ENCODE measurements at places on chromosomes 13 and 19.

DNA sequence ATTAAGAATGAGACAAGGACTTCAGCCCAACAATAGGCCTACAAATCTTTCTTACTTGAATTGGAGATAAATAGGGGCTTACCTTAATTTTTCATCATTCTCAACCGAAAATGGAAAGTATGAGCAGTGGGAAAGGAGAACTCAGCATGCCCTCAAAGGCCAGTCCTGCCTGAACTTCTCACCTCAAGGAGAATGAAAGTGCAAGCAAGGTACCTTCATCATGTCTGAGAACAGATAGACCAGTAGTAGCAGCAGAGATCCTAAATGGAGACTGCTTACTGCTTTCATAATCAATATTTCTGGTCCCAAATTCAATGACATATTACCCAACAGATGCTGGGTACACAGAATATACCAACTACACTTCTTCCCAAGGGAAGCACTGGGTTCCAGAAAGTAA, 194.0 kb upstream of the SLITRK1 start:
- no peak for DNase-seq

GRCh38 chr19:46764817-46765291, 18.6 kb upstream of the STRN4 start:
- no peak for DNase-seq

DNA sequence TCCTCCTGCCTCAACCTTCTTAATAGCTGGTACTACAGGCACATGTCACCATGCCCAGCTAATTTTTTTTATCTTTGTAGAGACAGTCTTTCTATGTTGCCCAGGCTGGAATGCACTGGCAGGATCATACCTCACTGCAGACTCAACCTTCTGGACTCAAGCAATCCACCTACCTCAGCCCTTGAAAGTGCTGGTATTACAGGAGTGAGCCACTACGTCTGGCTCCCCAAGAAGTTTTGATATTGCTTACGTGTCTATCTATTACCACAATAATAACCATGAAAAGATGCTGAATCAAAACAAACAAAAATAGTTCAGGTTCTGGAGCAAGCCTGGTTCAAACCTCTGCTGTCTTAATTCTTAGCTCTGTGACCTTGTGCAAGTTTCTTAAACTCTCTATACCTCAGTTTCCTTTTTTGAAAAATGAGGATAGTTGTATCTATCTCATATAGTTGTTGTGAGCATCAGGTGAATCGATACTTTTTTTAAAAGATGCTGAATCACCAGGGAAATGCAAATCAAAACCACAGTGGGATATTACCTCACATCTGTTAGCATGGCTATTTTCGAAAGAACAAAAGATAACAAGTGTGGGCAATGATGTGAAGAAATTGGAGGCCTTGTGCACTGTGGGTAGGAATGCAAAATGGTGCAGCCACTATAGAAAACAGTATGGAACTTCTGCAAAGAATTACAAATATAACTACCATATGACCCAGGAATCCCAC, 19.0 kb upstream of the LEUTX start:
- DNase-seq, result no peak

DNA sequence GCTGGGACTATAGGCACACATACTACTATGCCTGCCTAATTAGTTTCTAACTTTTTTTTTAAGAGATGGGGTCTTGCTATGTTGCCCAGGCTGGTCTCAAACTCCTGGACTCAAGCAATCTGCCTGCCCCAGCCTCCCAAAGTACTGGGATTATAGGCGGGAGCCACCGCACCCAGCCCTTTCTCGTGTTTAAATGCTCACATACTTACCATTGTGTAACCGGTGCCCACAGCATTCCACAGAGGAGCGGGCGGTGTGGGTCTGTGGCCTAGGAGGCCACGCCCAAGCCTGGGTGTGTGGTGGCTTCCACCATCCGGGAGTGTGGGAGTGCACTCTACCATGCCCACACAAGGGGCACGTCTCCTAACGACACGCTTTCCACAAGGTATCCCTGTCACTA, 7.7 kb downstream of the LMNB2 start:
- DNase-seq, result no peak

DNA sequence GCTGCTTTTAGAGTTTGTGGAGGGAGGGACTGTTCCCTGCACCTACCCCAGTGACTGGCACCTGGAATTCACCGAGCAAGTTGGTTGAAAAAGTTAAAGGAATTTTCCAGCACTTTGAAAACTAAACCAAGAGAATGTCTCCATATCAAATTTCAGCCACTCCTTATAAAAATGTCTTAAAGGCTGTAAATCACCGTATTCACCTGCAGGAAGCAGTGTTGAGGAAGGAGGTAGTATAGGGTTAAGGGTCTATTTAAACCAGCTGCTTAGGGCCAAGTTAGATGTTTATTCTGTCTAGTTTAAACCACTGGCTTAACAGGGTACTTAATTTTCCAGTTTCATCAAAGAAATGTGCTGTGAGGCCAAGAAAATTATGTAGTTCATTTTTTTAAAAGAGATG, 3.8 kb upstream of the RAB20 start:
- no peak for DNase-seq

DNA sequence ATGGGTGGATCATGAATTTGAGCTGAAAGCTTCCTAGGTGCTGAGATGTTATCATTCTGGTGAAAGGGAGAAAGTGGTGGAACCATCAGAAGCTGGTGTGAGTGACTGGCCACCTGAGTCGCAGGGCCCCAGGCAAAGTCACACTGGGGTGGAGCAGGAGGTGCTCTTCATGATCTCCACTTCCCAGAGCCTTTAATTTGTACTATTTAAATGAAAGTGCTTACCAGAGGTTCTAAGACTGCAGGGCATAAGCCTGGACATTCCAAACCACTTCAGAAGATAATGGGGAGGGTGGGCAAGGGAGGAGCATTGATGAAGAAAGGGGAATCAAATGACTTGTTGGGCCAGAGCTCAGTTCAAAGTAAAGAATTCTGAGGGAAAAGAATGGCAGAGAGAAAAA, 156.1 kb downstream of the RGCC start:
- DNase-seq, result no peak

DNA sequence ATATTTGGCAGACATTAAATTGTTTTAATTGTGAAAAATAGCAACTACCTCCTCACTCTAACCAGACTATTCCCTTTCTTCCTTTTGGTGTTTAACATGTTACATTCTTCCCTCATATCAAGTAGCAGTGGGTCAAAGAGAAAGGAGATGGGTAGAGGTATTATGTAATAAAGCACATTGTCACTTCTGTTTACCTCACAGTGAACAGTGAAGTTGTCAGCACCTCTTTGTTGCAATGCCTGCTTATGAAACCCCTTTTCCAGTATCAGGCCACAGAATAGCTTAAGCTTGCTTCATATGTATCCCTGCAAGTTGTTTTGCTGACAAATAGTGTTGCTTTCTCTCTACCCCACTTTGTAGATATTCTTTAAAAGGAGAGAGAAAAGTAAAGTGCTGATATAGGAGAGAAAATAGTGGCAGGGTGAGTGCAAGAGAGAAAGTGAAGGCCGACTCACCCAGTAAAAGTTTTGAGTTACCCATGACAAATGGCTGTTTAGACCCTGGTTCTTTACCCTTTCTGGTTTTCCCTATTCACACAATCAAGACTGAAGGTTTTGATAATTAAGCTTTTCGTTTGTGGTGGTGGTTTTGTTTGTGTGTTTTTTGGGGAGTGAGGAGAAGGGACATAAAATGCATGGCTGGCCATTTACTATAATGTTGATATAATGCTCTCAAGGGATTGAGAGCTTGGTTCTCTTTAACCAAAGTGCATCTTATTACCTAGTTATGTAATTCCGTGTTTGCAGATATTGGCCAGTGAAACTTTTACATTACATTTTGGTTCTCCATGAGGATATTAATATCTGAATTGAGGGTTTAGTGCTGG, 3.7 kb downstream of the ITM2B start:
- no peak for DNase-seq

- DNase-seq, result no peak
Measured at GRCh38 chr19:34428549-34429285, 536 bp downstream of the UBA2 start.

DNA sequence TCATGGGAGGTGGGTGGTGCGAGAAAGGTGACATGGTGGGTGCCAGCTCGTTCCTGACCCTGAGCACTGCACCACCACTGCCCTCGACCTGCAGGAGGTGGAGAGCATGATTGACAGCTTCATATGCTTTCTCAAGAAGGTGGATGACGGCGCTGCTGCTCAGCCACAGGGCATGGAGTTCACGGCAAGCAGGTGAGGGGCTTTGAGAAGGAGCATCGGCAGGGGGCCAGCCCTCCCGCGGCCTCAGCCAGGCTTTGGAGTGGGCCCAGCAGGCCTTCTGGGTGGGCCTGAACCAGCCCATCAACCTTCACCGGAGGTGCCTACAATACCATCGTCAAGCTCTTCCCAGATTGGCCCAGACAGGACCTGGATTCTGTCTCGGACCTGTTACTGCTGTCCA, 18.9 kb upstream of the ZNF14 start:
- DNase-seq, result no peak

DNA sequence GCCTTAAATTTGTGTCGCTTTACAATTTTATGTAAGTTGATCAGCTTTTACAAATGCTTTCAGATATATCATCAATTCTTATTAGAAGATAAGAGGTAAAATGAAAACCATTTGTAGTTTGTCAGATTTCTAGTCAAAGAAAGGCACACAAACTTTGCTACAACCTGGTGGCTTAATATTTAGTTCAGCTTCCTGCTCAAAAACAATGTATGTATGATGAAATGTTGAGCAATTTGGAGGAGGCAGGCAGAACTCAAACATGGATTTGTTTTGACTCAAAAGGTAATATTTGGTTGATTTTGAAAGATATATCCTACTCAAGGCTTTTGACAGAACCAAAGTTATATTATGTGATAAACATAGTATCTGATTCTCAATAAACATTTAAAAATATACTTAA, 24.2 kb downstream of the NEK5 start:
- no peak for DNase-seq

DNA sequence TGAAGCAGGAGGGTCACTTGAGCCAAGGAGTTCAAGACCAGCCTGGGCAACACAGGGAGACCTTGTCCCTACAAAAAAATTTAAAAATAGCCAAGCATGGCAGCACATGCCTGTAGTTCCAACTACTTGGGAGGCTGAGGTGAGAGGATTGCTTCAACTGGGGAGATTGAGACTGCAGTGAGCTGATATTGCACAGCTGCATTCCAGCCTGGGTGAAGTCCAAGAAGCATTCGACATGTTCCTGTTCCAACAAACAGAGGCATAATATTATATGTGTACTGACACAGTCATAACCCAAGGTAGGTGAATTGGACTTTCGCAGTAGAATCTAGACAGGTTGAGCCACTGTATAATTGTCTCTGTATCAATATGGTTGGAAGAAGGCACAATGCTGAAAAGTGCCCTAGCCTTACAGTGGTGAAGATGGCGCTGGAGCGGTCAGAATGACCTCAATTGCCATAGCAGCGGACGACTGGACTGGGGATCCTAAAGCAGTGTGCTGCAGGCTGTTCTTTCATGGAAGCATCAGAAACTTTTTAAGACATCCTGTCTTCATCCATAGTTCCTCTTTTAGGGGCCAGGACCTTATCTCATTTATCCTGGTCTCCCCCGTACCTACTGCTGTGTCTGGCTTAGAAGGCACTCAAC, 112.0 kb upstream of the CLDN10 start:
- no peak for DNase-seq

GRCh38 chr19:18322318-18322758, 538 bp downstream of the LSM4 start:
- no peak for DNase-seq

DNA sequence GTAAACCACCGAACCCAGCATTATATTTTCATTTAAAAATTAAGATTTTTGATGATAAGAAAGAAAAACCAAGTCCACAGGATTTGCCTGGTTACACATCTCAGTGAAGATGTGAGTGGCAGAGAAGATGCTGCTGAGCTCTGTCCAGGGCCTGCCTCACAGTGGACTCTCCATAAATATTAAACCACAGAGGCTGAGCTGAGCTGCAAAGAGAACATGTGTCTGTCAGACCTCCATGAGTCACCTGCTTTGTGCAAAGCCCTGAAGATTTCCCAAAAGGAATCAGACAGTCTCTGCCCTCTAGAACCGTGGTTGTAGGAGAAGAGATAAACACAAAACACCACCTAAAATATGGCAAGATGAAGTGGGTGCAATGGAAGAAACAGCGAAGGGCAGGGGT, 127.2 kb upstream of the TSC22D1 start:
- DNase-seq, result no peak

GRCh38 chr19:11131471-11131870, 24.1 kb downstream of the SPC24 start:
- DNase-seq, result no peak

- DNase-seq, result no peak
Measured at GRCh38 chr13:113900646-113901045, 36.8 kb upstream of the GAS6 start.
